ENCODE measurements at places on chromosomes 12 and 14.

GRCh38 chr14:76927971-76928700, 100.4 kb downstream of the IRF2BPL start:
- DNase-seq = no peak

- DNase-seq = no peak
Observed at GRCh38 chr14:68784226-68784910, 8.5 kb downstream of the ZFP36L1 start.

GRCh38 chr12:42977451-42978230, 388.1 kb upstream of the PRICKLE1 start:
- no peak for DNase-seq

- no peak for DNase-seq
Observed at GRCh38 chr14:89402363-89402762, 14.7 kb downstream of the FOXN3 start.

GRCh38 chr12:80704420-80704819, 3.0 kb upstream of the MYF6 start:
- DNase-seq = no peak

- no peak for DNase-seq
Observed at GRCh38 chr14:95041477-95042020, 115.8 kb downstream of the DICER1 start.

DNA sequence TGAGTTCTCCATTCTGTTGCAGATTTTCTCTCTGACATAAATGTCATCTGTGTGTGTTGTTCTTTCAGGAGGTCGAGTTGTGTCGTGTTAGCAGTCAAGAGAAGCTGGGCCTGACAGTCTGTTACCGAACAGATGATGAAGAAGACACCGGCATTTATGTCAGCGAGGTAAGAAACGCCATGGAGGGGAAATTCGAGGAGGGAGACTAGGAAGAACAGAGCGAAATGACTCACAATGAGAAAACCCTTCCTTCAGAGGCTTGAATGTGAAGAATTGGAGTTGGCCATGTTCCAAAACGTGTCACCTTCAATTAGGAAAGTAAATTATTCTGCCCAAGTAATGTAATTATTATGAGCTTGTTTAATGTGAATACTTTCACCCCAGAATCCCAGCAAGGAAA, 364.5 kb downstream of the PDZRN4 start:
- no peak for DNase-seq

DNA sequence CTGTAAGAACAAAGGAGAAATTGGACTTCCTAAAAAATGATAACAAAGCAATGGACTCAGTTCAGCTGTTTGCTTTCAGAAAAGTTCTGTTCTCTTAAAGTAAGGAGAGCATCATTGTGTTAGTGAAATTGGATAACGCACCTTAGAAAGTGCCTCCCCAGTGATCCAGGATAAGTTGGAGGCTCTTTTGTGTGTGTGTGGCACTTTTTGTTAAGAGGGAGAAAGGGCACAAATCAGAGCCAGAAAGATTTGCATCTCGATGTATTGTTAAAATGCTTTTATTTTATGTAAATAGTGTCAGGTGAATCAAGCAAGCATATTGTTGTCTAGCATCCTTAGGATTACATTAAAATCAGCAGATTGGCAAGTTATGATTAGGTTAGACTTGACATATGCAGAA, 2.1 kb downstream of the STK38L start:
- DNase-seq = no peak

- DNase-seq = no peak
Observed at GRCh38 chr14:70919774-70920173, 12.5 kb downstream of the PCNX1 start.

- DNase-seq = no peak
Observed at GRCh38 chr12:118606690-118607089, 230.3 kb downstream of the SUDS3 start.

DNA sequence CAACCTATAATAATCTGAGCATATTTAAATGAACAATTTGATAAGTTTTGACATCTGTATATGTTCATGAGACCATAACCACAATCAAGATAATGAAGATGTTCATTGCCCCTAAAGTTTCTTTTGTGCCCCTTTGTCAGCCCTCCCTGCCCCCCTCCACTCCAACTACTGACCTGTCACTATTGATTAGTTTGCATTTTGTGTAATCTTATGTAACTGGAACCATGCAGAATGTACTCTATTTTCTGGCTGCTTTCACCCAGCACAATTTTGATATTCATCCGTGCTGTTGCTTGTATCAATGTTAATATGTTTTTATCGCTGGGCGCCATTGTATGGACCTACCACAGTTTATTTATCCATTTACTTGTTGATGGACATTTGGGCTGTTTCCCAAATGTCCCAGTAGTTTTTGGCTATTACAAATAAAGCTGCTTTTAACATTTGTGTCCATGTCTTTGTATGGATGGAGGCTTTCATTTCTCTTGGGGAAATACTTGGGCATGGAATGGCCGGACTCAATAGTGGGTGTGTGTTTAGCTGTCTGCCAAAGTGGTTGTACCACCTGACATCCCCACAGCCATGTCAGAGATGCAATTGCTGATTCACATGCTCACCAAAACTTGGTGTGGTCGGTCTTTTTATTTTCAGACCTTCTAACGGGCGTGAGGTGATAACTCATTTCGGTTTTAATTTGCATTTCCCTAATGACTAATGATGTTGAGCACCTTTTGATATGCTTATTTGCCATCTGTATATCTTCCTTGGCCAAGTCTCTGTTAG, 38.9 kb downstream of the EML1 start:
- no peak for DNase-seq

- DNase-seq = no peak
Observed at GRCh38 chr14:70020352-70021170, 141.3 kb downstream of the SMOC1 start.

GRCh38 chr14:89348722-89349121, 68.3 kb downstream of the FOXN3 start:
- no peak for DNase-seq

DNA sequence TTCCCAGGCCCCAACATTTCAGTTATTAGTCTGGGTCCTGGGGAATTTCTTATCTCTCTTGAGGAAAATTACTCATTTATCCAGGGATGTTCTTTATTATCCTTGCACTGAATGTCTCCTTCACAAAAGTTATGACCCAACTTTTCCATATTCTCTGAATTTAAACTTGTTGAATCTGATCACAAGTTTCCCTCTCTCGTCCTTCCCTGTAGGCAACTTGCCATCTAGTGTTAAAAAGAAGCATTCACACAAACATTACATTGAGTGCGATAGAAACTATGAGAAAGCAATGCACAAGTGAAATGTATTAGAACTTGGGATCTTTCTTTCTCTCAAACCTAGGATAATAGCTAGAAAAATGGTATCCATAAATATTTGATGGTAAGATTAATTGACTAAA, 608.4 kb downstream of the FSCB start:
- DNase-seq = no peak

GRCh38 chr14:41355866-41356265, 250.8 kb upstream of the LRFN5 start:
- no peak for DNase-seq

DNA sequence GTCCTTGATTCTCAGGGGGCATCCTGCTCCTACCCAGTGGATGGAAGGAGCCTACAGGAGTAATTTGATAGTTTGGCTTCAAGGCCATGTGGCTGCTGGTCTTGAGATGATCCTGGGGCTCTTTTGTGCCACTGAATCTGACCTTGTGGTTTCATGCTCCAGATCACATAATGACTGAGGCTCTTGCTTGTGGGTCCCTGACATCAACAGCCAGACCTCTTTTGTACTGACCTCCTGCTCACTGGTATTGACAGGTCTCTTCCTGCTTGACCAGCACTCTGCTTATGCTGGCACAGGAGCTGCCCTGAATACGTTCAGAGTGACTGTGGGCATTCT, 23.2 kb upstream of the JPH4 start:
- DNase-seq = no peak

- DNase-seq = no peak
Observed at GRCh38 chr12:131923260-131923659, 5.8 kb upstream of the PUS1 start.

GRCh38 chr12:64781280-64782190, 22.3 kb upstream of the GNS start:
- DNase-seq = no peak

- DNase-seq = no peak
Observed at GRCh38 chr14:21990116-21990515, 316.5 kb upstream of the OR4E1 start.

DNA sequence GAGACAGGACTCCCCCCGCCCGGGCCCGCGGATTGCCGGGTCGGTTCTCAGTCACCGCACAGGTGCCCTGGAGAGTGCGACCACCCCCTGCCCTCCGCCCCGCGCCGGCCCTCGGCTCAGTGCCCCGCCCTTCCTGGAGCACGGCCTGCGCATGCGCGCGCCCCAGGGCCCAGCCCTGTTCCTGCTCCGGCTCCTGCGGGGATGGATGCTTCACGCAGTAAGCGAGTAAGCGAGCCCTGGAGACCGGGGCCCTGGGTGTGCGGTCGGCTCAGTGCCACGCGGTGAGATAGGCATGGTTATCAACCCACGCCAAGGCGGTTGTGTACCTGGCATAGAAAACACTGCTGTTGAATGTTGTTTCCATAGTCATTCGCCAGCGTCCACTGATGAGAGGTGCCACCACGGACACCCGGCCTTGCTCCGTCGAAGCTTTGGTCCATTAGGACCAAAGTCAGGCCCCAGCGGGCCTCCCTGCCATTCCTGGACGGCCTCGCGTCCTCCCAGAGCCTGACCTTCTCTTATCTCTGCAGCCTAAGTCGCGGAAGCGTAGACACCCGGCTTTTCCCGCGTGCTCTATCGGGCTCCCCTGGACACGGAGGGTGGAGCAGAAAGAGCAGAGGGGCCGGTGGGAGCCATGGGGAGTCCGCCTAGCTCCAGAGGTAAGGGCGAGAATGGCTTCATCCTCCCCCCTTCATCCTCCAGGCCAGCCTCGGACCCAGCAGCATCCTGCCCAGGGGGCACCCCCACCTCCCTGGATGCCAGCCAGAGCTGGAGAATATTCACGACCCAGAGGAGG, 90.6 kb downstream of the PAPOLA start:
- DNase-seq = peak; percentile 38

DNA sequence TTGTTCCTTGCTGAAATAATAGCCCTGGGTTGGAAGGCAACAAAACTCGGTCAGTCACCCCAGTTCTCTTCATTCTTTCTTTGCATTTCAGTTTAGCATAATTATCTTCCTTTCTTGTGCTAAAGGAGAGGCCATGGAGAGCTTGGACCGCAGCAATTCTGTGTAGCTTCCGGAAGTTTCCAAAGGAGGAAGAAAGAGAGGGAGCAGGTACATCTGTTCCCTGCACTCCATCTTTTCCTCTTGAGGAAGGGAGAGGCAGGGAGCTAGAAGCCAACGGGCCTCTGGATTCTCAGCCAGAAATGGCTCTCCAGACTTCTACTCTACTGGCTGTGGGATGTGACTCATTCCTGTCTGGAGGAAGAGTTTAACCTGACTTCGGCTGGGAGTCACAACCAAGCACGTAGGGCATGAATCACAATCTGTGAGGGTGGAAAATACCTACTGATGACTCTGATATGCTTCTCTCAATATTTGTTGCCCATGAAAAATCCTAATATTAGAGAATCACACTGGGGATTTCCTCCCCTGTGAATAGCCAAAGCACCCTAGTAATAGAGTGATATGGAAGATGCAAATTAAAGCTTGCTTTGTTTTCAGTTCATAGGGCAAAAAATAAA, 17.0 kb downstream of the ANO6 start:
- DNase-seq = no peak

- DNase-seq = no peak
Observed at GRCh38 chr12:18436170-18436569, 174.9 kb downstream of the PIK3C2G start.

DNA sequence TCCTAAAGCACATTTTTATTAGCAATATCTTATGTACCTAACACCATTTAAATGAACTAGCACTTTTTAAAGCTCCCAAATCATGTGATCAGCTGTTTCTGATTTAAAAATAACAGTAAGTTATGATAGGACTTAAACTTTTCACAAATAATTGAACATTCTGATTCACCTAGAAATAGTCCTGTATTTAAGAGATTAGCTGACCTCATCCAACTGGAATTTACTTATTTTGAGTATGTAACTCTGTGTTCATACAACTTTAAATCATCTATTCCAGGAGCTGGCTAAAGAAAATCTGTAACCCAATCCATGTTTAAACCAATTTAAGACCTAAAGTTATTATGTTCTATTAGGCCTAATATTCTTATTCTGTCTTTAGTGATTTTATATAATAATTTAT, 184.3 kb downstream of the CCDC91 start:
- no peak for DNase-seq

DNA sequence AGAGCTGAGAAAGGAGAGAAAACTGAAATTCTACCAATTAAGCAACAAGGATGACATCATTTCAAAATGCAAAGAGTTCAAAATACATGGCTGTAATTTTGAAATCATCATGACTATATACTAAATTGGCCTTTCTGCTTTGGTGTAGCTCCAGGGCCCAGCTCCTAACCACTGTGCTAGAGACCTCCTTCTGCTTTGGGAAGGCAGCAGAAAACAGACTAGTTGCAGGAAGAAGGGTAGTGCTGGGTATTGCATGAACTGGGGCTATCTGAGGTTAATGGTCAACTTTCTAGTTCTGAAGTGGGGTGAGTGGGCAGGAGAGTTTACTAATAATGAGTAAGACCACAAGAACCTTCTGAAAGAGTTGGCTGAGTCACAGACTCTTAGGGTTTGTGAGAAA, 66.2 kb downstream of the PTGER2 start:
- no peak for DNase-seq

- DNase-seq = no peak
Observed at GRCh38 chr14:93200553-93200952, 6.3 kb downstream of the GON7 start.

GRCh38 chr12:55743406-55744339, 751 bp downstream of the GDF11 start:
- DNase-seq = peak; percentile 37

DNA sequence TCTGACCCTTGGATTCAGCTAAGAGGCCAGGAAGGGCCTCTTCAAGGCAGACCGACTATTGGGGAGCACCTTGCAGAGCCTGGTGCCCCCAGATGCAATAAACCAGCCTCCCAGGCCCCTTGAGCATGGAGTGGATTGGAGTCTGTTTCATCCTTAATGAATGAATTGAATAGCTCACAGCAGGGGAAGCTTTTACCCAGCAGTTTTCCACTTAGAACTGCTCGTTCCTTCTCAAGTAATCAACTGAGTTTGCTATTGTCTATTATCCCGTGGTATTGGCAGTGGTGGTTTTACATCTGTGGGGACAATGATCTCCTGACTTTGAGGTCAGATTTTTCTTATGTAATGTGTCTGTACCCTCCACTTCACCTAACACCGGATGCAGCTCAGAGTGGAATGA, 197.6 kb downstream of the AACS start:
- DNase-seq = no peak

GRCh38 chr14:100822532-100823296, 3.2 kb upstream of the MEG3 start:
- no peak for DNase-seq
